ENCODE measurements at places on chromosomes 12 and 14.

GRCh38 chr12:25524366-25524765 lies 28.7 kb downstream of the LMNTD1 start:
- DNase-seq, result no peak

- no peak for DNase-seq
These were observed 118.0 kb downstream of the KTN1 start for GRCh38 chr14:55698051-55698450.

GRCh38 chr12:59559696-59560095 lies 36.1 kb upstream of the SLC16A7 start:
- no peak for DNase-seq

GRCh38 chr14:46487582-46488350 lies 163.8 kb downstream of the RPL10L start:
- no peak for DNase-seq

GRCh38 chr12:90216815-90217214 lies 508.2 kb upstream of the ATP2B1 start:
- DNase-seq, result no peak

- no peak for DNase-seq
These were observed 90.4 kb downstream of the PPP2R5C start for GRCh38 chr14:101851736-101852405.

DNA sequence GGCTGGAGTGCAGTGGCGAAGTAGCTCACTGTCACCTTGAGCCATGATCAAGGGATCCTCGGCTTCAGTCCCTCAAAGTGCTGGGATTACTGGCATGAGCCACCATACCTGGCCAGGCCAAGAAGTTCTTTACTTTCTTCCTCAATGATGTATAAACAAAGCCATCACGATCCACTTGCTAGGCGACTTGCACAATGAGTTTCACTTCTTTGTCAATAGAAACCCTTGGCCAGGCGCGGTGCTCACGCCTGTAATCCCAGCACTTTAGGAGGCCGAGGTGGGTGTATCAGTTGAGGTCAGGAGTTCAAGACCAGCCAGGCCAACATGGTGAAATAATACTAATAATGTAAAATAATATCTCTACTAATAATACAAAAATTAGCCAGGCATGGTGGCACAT lies 14.4 kb upstream of the SPSB2 start:
- DNase-seq, result no peak

GRCh38 chr12:72031066-72031465 lies 92.4 kb downstream of the TPH2 start:
- no peak for DNase-seq

DNA sequence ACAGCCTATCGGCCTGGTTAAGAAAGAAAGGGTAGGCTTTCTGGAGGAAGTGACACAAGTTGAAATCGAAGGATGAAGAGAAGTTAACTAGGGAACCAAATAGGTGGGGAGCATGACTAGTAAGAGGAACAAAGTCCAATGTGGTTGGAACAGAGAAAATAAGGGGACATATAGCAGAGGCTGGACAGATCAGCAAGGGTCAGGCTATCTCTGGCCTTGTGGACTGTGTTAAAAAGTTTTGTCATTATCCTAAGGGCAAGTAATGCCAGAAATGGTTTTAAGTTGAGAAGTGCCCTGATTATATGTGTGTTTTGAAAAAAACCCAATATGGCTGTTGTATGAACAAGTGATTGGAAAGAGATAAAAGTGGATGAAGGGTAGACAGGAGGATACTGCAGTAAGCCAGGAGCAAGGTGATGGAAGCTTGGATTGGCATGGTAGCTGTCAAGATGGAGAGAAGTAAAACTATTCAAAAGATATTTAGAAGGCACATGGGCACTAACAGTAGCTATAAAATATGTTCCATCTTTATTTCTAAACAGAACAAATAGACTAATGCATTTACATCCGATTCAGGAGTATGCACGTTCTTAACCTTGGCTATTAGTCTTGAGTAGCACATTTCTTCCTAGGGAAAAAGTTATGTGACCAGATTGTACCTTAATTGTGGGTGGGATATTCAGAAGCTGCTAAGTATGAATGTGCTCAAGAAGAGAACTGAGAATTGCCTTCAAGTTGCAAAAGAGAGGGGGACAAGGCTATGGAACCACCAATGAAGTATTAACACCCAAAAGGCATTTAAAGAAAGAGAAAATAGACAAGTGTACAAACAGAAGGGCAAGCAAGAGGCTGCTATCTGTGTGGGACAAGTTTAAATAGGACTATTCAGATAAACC lies 46.8 kb upstream of the OR5AU1 start:
- DNase-seq, result no peak

GRCh38 chr14:85881935-85882334 lies 352.0 kb downstream of the FLRT2 start:
- no peak for DNase-seq

DNA sequence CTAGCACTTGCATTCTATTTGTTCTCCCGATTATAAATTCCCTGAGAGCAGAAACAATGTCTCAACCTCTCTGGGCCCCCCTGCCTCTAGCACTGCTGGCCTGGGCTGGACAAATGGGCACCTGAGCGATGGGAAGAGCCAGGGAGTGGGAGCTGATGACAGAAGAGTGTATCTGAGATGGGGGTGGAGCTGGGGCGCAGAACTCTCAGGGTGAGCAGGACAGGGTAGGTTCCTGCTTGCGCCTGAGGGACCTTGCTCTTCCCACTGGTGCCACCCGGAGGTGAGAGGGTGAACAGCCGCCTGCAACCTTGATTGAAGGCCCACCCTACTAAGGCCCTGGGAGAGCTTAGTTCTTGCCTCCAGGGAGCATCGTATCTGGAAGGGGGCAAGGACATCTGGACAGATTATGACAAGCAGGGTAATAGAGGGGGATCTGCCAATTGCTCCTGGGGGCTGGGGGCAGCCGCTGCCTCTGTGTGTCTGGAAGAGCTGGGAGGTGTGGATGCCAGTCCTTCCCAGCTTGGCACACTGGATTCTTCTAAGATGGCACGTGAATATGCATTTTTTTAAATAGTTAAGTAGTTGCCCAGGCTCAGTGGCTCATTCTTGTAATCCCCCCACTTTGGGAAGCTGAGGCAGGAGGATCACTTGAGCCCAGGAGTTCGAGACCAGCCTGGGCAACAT lies 43.0 kb upstream of the TSPAN9 start:
- peak; percentile 94 for DNase-seq

- no peak for DNase-seq
These were observed 92.8 kb downstream of the DNAH10 start for GRCh38 chr12:123854918-123855317.

GRCh38 chr14:64943556-64943955 lies 1.0 kb upstream of the GPX2 start:
- DNase-seq, result no peak

DNA sequence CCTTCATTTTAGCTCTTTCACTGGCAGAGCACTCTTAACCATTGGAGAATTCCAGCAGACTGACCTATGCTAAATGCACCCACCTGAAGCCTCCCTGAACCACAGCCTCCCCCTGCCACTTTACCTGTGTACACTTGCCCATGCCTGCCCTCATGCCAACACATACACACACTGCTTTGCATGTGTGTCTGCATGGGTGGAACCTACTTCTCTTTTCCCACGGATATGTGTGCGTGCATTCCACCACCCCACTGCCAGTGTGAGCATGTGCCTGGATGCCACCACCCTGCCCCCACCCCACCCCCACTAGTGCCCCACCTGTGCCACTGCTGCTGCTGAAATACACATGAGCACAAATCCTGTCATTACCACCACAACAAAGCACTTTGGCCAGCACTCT lies 49.5 kb upstream of the EEA1 start:
- no peak for DNase-seq

DNA sequence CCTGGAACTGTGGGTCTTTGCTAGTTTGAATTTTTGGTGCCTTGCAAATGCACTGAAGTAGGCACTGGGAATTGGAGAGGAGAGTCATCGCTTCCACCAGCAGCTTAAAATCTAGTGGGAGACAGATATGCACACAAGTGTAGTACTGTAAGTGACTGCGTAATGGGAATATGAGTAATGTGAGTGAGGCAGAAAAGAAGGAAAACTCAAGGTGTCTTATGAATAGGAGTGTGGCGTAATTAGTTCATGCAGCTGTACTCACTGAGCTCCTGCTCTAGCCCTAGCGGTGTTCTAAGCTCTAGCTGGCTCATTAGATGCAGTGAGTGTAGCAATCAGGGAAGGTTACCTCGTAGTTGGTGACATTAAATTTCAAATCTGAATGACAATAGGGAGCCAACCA lies 2.8 kb downstream of the TCP11L2 start:
- DNase-seq, result no peak

DNA sequence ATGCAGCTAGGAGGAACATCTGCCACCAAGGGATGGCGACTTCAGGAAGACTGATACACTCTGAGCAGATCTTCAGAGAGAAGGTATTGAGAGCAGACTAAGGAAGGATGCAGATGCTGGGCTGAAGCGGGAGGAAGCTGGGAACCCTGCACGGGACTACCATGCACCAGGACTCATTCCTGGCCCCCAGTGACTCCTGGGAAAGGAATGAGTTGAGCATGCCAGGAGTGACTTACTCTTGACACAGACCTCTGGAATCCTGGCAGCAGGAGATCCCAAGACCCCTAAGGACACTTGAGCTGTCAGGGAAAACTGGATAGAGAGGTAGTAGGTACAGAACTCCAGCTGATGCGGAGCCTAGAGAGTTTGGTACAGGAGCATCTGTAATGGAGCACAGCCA lies 336.1 kb downstream of the RPS29 start:
- peak; percentile 18 for DNase-seq

DNA sequence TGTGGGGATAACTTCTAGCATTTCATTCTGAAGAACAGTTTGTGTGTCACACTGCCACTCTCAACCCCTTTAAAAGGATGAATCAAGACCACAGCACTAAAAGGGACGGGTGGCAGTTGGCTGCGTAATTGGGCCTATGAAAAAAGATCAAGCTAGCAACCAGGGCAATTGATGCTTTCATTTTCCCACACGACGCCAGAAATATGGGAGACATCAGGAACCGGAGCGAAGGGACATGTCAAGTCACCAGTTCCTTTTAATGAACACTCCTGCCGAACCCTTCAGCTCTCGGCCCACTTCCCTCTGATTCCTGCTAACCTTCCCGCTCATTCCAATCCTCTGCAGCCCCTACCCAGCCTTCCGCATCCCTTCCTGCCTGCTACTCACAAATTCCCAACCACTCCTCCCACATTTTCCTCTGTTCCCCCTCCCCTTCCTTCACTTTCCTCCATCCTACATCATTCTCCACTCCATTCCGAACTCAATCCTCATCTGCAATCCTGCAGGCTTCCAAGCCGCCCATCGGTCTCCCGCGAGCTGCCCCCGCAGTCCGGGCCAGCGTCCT lies 753 bp downstream of the CSRNP2 start:
- DNase-seq, result peak; percentile 54

GRCh38 chr14:34050606-34051005 lies 99.7 kb upstream of the EGLN3 start:
- no peak for DNase-seq

GRCh38 chr12:67422081-67422480 lies 152.9 kb downstream of the CAND1 start:
- DNase-seq, result no peak

DNA sequence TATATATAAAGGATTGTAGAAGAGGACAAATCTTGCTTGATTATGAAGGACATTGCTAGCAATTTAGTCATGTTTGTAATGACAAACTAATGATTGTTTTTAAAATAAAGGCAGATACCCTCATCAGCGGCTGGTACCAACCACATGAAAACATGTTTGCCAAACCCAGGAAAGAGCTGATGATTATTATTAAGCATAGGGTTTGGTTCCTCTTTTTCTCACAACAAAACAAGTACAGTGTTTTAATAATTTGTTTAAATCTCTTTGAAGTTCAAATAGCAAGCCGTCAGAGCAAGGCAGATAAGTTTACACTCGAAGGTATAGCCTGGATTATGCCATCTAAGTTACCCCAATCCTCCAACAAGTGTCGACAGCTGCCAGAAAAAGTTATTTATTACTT lies 5.3 kb upstream of the SINHCAF start:
- DNase-seq, result no peak

DNA sequence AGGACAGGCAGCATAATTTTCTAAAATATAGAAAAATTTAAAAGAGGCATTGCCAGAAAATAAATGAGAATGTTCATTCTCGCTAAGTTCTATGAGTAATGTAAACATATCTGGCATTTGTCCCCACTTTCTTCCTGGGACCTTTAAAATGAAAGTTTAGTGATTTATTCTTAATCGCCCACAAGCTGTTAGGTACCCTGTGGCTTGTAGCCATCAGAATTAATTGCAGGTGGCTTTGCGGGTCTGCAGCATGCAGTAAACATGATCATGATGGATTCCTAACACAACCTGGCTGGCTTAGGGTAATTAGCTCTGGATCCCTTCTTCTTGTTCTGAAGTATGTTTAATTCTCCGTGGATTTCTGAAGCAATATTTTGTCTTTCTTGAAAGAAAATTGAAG lies 103.5 kb upstream of the FRMD6 start:
- DNase-seq, result no peak

DNA sequence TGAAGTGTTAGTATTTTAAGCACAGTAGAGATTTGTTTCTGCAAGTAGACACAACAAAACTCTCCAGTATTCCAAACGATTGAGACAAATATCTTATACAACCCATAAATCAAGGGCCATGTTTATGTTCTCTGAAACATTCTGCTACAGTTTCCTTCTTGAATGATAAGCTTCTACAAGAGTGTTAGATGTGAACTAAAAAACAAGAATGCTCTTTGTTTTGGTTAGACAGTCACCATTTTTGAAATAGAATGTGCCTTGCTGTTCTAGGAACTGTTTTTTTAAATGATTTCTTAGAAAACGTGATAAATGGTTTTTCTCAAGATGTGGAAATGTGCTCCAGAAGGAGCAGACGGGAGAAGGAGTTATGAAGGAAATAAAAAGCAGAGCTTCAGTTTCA lies 1656.3 kb upstream of the FLRT2 start:
- DNase-seq, result no peak

DNA sequence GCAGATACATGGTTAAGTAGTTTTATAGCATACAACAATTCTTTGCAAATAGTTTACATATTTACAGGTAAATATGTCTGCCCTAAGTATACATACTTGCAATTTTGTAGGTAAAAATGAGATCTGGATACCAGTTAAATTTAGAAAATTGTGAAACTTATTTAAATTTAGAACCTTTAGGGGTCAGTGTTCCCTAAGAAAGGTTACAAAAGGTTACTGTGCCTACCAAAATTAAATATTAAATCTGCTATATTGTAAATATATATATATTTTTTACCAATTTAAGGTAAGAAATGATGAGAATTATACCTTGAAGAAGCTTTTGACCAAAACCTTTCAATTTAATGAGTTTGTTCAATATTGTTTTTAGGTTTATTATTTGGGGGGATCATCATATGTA lies 54.0 kb downstream of the MIPOL1 start:
- DNase-seq, result no peak

DNA sequence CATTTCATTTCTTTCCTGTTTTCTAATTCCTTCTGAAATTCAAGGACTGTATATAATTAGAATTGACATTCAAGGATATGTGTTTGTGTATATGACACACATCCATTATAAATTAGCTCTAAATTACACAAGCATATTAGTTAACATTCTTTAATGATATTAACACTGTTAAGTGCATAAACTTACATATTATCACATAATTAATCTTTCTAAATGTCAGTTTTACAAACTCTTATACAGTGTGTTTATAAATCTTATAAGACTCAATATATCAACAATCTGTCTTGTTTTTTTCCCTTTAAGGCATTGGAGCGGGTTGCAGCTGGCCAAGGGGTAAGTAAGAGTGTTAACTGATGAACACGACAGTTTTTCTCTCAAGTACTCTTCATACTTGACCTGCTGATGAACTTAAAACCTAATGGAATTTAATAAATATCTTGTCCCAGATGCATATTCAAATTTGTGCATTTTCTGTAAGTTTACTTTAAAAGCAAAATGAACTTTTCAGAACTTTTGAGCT lies 76.1 kb downstream of the METTL25 start:
- no peak for DNase-seq

- DNase-seq, result no peak
These were observed 12.7 kb downstream of the PPP2R5C start for GRCh38 chr14:101774006-101774795.
